ENCODE measurements at places on chromosomes 2 and 18.

DNA sequence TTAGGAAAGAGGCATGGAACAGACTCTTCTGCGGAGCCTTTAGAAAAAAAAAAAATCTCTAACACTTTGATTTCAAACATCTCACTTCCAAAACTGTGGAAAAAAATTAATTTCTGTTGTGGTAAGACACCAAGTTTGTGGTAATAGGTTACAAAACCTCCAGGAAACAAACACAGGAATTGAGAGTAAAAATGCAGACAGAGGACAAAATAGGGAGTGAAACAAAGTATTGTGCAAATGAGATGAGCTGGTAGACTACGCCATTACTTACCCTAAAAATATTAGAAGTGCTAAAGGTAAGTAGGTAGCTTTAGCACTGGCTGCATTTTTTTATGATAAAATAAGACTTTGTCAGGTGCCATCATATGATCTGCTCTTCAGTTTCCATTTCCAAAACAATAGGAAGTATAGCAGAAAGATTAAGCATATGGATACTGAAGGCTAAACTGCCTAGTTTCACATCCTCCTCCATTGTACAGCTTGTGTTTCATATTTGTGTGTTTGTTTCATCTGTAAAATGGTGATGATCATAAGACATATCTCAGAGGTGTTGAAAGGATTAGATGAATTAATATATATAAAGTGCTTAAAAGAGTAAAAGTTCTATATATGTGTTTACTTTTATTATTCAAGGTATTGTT lies 309.2 kb downstream of the NR4A2 start:
- no peak for DNase-seq

- no peak for DNase-seq
These were observed 7.5 kb downstream of the RIOK3 start for GRCh38 chr18:23460285-23461273.

DNA sequence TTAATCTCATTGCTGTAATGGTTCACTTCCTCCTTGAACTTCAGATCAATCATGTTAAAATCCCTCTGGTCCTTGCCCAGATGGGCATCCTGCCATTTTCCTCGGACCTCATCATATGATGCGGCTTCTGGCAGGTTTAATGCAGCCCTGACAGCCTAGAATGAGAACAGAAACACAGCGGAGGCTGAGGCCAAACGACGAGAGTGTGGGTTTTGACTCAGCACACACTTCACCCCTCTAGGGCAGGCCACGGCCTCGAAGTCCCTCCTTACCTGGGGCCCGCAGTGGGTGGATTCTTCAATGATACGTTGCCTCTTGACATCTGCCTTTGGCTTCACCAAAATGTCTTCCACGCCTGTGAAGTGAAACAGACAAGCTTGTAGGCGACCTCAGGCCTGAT lies 56.8 kb downstream of the POLR1A start:
- no peak for DNase-seq

- DNase-seq = no peak
These were observed 68.9 kb downstream of the NDUFA10 start for GRCh38 chr2:239955989-239956817.

GRCh38 chr2:240259924-240260529 lies 119.6 kb upstream of the OTOS start:
- no peak for DNase-seq

DNA sequence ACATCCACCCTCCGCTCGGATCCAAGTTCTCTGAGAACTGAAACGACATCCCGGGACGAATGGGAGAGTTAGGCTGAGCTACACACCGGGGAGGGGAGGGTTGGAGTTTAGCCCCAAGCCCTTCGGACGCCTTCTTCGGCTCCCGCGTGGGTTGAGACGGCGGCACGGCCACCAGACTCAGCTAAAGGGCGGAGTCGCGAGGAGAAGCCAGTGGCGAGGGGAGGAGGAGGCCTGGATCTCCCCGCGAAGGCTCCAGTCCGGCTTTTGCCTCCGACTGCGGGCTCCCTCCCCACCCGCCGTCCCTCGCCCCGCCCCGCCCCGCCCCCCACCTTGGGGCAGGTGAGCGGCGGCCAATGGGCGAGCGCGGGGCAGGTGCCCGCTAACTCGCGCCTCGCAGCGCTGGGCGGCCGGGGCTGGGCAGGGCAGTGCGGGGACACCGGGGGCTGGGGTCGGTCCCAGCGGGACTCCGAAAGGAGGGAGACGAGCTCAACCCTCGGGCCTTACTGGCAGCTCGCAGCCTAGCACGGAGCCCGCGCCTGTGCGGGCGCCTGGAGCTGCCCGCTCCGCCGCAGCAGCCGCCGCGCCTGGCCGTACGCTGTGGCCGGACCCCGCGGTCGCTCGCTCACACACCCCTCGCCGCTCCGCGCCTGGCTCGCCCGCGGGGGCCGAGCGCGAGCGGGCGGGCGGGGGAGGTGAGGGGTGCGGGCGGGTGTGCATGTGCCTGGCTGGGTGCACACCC lies at the start of gene EMX1:
EMX1 (plus strand) TSS at position 382 of the 739 bp plus-strand sequence; CDS start at position 716, 334 bp downstream.
- peak; percentile 58 for DNase-seq

GRCh38 chr18:45877403-45877802 lies 51.9 kb downstream of the SIGLEC15 start:
- DNase-seq = no peak

DNA sequence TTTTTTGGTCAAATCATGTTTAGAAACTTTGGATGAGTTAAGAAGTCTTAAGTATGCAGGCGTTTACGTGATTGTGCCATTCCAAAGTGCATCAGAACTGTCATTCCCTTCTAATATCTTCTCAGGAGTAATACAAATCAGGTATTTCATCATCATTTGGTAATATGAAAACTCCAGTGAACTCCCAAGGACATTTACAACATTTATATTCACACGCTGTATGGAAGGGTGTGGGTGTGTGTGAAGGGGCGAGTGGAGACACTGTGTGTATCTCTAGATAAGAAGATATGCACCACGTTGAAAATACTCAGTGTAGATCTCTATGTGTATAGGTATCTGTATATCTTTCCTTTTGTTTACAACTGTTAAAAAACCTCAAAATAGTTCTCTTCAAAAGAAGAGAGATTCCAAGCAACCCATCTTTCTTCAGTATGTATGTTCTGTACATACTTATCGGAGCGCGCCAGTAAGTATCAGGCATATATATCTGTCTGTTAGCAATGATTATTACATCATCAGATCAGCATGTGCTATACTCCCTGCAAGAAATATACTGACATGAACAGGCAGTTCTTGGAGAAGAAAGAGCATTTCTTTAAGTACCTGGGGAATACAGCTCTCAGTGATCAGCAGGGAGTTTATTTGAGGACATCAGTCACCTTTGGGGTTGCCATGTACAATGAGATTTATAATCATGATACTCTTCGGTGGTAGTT lies 29.3 kb downstream of the COX7A2L start:
- DNase-seq = no peak

DNA sequence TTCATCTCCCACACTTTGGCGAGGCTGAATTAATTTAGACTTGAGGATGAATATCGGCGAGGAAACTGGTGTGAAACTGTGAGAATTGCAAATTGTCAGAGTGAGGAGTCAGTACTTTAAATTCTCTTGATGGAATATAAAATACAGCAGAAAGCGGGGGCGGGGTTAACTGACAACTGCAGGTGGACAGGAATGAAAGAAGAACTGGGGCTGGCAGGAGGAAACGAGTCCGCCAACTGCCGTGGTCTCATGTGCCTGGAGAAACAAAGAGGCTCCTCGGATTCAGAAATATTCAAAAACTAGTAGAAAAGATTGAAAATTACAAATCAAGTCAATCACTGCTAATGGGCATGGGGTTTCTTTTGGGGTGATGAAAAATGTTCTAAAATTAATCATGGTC lies 44.3 kb downstream of the MOGAT1 start:
- no peak for DNase-seq

- DNase-seq = no peak
These were observed 75.3 kb downstream of the STPG4 start for GRCh38 chr2:47079515-47080412.

- DNase-seq = no peak
These were observed 483 bp upstream of the FHL2 start for GRCh38 chr2:105399207-105399861.

DNA sequence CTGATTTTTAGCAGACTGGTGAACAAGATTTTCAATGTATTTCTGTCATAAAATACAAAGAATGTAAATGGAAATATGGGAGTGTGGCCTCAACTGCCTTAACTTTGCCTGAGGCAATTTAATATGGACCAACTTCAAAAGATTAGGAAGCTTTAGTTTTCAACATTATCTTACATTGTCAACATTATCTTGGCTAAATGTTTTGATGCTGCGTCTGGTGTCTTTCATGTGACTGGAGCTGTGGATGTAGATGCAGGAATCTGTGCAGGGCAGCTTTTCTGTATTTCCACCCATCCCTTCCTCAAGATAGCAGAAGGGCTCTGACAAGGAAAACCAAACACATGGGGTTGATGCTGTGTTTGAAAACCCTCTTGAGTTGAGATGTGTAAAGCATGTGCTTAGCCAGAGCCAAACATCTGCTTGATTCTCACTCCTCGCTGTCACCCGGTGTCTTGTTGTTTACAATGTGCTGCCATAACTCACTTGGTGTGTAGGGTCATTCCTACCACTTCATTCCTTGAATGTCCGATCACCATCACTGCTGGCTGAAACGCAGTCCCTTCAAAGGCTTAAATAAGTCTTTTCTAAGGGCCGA lies 33.0 kb downstream of the COPS8 start:
- no peak for DNase-seq

DNA sequence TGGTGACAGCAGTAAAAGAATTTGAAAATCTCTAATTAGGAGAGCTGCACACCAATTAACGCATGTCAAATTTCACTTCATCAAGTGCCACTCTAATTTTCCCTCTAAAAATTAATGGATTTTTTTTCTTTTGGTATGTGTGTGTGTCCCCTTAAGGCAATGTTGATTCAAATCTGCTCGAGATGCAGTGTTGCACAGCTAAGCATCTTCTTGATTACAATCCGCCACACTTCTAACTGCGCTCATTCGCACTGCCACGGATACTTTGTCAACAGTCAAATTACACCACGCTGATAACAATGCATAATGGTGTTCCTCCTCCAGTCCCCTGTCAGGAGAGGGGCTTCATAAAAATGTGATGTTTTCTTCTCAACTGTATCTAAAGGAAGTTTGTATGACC lies 261.4 kb downstream of the MEIS1 start:
- DNase-seq = no peak

DNA sequence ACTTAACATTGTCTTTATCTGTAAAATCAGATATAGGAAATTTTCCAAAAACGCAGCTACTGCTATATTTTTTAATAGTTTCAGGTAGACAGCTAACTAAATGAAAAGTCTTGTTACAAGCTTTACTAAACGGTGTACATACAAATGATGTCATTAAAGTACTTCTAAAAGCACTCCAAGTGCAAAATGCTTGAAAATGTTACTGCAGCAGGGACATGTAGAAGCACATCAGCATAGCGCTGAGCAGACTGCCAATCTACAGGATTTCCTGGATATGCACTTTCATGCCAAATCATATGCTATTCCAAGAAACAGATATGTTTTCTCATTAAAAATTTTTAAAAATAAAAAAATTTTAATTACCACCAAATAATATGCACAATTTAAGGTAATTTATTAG lies 61.7 kb downstream of the SMAD2 start:
- DNase-seq = no peak

DNA sequence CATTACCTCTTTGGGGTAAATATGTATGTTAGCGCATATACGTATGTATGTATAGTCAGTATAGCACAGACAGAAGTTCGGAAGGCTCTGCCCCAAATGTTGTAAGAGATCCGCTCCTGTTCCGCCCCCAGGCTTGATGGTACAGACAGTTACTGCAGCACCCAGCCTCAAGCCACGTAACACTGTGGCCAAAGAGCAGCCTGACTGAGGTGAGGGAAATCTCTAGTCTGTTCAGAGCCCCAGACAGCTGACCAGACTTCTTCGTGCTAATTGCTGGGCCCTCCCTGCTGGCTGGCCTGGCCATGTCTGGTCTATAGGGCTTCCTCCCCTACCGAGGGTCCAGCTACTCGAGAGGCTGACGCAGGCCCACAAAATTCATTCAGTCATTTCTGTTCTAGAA lies 7.8 kb downstream of the CRACDL start:
- no peak for DNase-seq

- DNase-seq = no peak
These were observed 11.2 kb upstream of the SCYGR5 start for GRCh38 chr2:227655454-227655853.

DNA sequence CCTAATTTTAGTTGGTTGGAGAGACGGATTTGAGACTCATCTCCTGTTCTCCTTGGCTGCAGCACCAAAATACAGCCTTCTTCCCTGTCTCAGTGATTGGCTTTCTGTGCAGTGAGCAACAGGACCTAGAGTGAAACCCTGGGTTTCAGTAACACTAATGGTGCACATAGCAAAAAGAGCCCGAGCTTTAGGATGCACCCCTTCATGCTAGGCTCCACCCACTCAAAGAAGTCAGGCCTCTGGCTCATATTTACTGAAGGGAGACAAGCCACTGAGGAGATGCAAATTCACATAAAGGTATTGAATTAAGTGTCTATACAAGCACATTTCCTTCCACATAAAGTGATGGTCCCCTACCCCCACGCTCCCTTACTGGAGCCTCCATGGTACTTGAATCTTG lies 131.9 kb upstream of the CHAC2 start:
- no peak for DNase-seq

DNA sequence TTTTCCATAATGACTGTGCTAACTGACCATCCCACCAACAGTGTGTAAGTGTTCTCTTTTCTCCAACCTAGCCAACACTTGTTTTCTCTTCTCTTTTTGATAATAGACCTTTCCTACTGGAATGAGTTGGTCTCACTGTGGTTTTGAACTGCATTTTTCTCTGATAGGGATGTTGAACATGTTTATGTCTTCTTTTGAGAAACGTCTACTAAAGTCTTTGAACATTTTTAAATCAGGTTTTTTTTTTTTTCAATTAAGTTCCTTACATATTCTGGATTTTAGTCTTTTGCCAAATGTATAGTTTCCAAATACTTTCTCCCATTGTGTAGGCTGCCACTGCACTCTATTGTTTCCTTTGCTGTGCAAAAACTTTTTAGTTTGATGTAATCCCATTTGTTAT lies 405.5 kb upstream of the FIGN start:
- DNase-seq = no peak

DNA sequence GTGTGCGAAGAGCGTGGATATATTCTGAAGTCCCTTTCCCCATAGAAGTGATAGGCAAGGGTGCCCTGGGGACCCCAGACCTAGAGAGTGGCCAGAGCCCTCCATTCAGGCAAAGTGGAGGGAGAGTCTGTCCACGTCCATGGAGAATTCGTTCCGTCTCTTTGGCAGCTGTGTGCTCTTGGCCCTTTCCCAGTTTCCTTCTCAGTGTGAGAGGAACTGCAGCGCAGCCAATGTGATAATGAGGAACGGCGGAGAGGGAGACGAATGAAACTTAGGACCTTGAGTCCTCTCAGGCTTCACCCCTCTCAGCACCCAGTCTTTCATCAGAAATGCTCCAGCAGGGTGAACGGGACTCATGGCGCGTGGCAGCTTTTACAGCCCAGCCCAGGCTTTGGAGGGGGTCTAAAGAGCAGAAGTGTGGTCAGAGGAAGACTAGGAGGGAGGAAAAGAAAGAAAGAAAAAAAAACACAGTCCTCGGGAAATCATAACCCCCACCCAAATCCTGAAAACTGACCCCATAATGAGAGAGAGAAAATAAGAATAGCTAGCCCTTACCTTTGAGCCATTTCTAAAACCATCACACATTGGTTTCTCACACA lies 95.0 kb upstream of the RIOK3 start:
- no peak for DNase-seq

Measured in stimulated activated CD4-positive, alpha-beta T cell treated with anti-CD3 and anti-CD28 coated beads, Interleukin-4, amount 100 ng/mL, for 4 hours (primary cell).